Vein endothelial cell (primary cell): ENCODE measurements at places on chromosomes 7 and 10. TPM values are rescaled to one million over a fixed set of nuclear protein-coding genes. Genes with fewer than 3 reads are reported as not detected.

The MMRN2 gene
- total RNA-seq, result 262 and 371 TPM in 2 replicates

The GPR141 gene
- not detected in 2 replicates for total RNA-seq

The TMEM213 gene
- not detected in 2 replicates for total RNA-seq

The PTPRE gene
- total RNA-seq, result 127 and 167 TPM in 2 replicates

The HOXA10 gene
- 6.2 and 7.5 TPM in 2 replicates for total RNA-seq

The EBLN1 gene
- total RNA-seq, result not detected in 2 replicates

The MMD2 gene
- not detected in 2 replicates for total RNA-seq

The SPDYE6 gene
- 0.33 TPM in 1 of 2 replicates, not detected in the other for total RNA-seq

The GPR15LG gene
- not detected in 2 replicates for total RNA-seq

The FAM25G gene
- total RNA-seq, result not detected in 2 replicates

The IL6 gene
- total RNA-seq, result 3.7 and 3.9 TPM in 2 replicates

The CDH23 gene
- total RNA-seq, result under 0.01 TPM in 1 of 2 replicates, not detected in the other

The C7orf33 gene
- total RNA-seq, result not detected in 2 replicates

The ADRB1 gene
- 3.0 and 12.4 TPM in 2 replicates for total RNA-seq

The TLX1 gene
- total RNA-seq, result not detected in 2 replicates

The TUBAL3 gene
- 1.1 and 1.3 TPM in 2 replicates for total RNA-seq

The CAMK2B gene
- total RNA-seq, result 0.57 and 0.65 TPM in 2 replicates

The HABP2 gene
- under 0.01 TPM in 1 of 2 replicates, not detected in the other for total RNA-seq

The REPIN1 gene
- 125 and 130 TPM in 2 replicates for total RNA-seq

The NEURL1 gene
- total RNA-seq, result under 0.01 and 0.33 TPM in 2 replicates

The PRKG1 gene
- total RNA-seq, result 1.2 and 2.0 TPM in 2 replicates

The AMZ1 gene
- not detected in 2 replicates for total RNA-seq

The TMEM106B gene
- 43.1 and 51.4 TPM in 2 replicates for total RNA-seq

The MARCHF5 gene
- 26.1 and 30.4 TPM in 2 replicates for total RNA-seq

The SLC29A3 gene
- 3.3 and 3.4 TPM in 2 replicates for total RNA-seq
